DND-41 (cell line): ENCODE measurements at places on chromosomes 1 and 21.
A peak's percentile ranks its signal among the peaks of the same experiment; 100 is the strongest.

GRCh38 chr1:218365226-218365999 lies 20.3 kb downstream of the TGFB2 start:
- DNase-seq: no peak

GRCh38 chr21:19123053-19123452 lies 719.5 kb upstream of the TMPRSS15 start:
- DNase-seq: no peak

DNA sequence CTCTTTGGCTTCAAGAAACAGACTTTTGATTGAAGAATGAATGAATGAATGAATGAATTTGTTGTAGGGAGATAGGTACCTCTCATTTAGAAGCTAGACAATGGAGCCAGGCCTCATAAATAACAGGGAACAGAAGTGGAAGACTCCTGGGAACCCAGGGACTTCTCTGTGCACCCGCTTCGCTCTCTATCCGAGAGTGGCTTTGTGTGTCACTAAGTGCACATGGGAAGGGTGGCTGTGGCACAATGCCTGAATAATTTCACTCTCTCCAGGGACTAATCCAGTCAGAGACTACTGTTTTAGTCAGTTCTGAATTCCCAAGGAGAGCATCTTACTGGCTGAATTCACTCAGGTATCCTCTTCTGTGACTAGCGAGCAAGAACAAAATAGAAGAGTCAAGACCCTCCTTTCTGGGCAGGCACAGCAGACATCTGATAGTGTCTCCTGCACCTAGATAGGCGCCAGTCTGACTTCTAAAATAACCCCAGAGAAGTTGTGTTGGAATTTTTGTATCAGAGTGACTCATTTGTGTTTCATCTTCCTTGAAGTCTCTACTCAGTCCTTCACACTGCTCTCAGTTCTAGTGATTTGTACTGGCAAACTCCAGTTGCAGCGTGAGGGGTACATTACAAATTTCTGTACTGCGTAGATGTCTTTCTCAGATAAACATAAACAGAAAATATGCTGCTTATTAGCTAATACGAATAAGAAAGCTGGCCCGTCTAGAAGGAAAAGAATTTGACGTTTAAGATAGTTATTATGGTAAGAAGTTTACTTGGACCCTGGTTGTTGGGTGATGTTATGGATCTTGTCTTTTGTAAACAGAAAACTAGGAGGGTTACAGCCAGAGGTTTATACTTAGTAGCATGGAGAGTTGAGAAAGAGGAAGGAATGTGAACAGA lies 34.0 kb downstream of the BACH1 start:
- DNase-seq: no peak

DNA sequence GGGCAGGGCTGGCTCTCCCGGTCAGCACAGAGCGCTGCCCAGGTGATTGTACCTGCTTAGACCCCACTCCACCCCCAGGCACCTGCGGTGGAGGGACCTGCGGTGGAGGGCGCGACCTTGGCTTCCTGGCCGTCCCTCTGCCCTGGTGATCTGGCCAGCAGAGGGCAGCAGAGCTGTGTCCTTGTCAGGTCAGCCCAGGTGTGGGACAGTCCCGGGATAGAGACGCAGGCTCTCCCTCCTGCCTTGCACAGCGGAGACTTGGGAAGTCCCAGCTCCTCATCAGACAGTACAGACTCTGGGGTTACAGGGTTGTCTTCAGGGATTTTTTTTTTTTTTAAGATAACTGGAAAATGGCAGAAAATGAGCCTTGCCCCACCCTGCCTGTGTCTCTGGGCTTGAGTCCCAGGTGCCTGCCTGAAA lies 10.0 kb downstream of the SLX9 start:
- DNase-seq: peak; percentile 71

- no peak for DNase-seq
These were observed 117.8 kb upstream of the COL6A1 start for GRCh38 chr21:45863751-45864150.

GRCh38 chr1:190452272-190452848 lies 25.3 kb downstream of the BRINP3 start:
- no peak for DNase-seq

DNA sequence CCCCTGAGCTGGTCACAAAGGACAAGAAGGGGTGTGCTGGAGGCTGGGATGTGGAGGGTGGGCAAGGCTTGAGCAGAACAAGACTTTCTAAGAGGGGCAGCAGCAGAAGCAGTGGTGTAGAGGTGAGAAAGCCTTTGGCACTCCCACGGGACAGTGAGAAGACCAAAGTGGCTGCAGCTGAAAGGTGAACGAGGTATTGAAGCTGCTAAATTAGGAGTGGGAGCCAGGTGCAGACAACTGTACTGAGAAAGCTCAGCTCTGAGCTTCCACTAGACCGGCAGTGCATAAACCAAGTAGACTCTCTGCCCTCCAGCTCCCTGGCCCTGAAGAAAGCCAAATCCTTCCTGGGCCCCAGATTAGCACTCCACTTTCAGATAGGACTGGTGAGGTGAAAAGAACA lies 93.0 kb downstream of the VWA5B1 start:
- no peak for DNase-seq

GRCh38 chr1:19037659-19038058 lies 81.2 kb upstream of the IFFO2 start:
- DNase-seq: no peak

DNA sequence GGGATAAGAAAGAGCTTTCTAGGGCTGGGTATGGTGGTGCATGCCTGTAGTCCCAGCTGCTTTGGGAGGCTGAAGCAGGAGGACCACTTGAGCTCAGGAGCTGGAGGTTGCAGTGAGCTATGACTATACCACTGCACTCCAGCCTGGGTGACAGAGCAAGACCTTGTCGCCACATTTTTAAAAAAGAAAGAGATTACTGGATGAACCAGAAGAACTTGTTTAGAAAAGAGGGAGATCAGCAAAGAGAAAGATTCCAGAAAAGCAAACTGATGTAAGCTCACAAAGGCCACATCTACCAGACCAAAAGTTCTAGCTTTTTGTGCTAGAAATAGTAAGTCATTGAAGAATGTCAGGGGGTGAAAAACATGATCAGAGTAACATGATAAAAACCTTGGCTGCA lies 117.6 kb downstream of the KIAA0319L start:
- DNase-seq: no peak

DNA sequence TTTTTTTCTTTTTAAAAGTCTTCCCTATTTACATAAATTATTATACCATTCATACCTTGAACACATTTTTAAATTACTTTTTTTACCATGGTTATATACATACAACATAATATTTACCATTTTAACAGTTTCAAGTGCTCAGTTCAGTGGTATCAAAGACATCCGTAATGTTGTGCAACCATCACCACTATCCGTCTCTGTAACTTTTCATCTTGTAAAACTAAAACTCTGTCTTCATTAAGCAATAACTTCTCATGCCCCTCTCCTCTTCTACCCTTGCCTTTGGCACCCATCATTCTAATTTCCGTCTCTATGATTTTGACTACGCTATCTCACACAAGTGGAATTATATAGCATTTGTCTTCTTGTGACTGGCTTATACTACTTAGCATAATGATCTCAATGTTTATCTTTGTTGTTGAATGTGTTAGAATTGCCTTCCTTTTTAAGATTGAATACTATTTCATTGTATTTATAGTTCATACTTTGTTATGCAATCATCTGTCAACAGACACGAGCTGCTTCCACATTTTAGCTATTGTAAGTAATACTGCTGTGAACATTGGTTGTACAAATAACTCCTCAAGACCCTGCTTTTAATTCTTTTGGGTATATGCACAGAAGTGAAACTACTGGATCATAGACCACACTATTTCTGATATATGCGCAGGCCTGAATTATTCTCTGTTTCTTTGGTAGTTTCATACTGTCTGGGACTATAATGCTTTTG lies 689.5 kb upstream of the NCAM2 start:
- no peak for DNase-seq
